ENCODE measurements at places on chromosomes 16 and 17.

DNA sequence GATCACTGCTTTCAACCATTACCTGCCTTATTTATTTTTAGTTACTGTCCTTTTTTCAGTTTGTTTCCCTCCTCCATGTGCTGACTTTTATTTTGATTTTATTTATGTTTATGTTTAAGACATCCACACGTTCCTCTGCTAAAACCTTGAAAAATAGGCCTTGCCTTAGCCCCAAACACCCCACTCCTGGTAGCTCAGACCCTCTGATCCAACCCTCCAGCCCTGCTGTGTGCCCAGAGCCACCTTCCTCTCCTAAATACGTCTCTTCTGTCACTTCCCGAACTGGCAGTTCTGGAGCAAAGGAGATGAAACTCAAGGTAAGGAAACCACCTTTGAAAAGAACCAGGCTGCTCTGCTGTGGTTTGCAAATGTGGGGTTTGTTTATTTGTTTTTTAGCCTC lies 9.3 kb upstream of the STH start:
- H3K4me3 ChIP-seq: no peak overlapping the region
- DNase-seq: no peak
- no peaks in the 10 kb centered on the region for H3K27me3 ChIP-seq
- H3K36me3 ChIP-seq: no peaks in the 10 kb centered on the region
- no peaks in the 10 kb centered on the region for H3K4me1 ChIP-seq

GRCh38 chr16:71303938-71304337 lies 14.7 kb upstream of the CMTR2 start:
- no peak overlapping the region for H3K4me3 ChIP-seq
- H3K27me3 ChIP-seq: no peaks in the 10 kb centered on the region
- DNase-seq: no peak

- H3K27ac ChIP-seq: no peak overlapping the region
- H3K4me3 ChIP-seq: no peak overlapping the region
- H3K36me3 ChIP-seq: no peaks in the 10 kb centered on the region
These were observed 2.4 kb upstream of the TEKT3 start for GRCh38 chr17:15343749-15344148.

- H3K36me3 ChIP-seq: no peaks in the 10 kb centered on the region
- no peak overlapping the region for H3K27ac ChIP-seq
- no peak for DNase-seq
- H3K4me1 ChIP-seq: no peaks in the 10 kb centered on the region
- H3K27me3 ChIP-seq: no peaks in the 10 kb centered on the region
- H3K4me3 ChIP-seq: no peak overlapping the region
These were observed 323.3 kb upstream of the TNRC6C start for GRCh38 chr17:77635176-77635575.

Data from Peyer's patch (tissue), 4 donors.